Right lobe of liver (tissue), 6 donors: ENCODE measurements at places on chromosomes 2 and 18. TPM values are rescaled to one million over a fixed set of nuclear protein-coding genes. Genes with fewer than 3 reads are reported as not detected.

Gene LRRTM1
- total RNA-seq = not detected

Gene FOXI3
- total RNA-seq = not detected

Gene SH3RF3
- 0.68 TPM for total RNA-seq

Gene TACR1
- not detected for total RNA-seq

Gene POTEC
- total RNA-seq = not detected

Gene SPC25
- total RNA-seq = not detected

Gene BMP10
- total RNA-seq = 6.2 TPM

Gene MOB4
- 10.3 TPM for total RNA-seq

Gene ZNF521
- total RNA-seq = 2.9 TPM

Gene CXCR4
- 10.1 TPM for total RNA-seq

Gene MYL1
- total RNA-seq = not detected

Gene YIPF4
- 49.3 TPM for total RNA-seq

Gene SGPP2
- 0.14 TPM for total RNA-seq

Gene GPBAR1
- total RNA-seq = 0.91 TPM

Gene SCTR
- total RNA-seq = 0.12 TPM

Gene GCKR
- total RNA-seq = 164 TPM

Gene NRBP1
- total RNA-seq = 42.5 TPM
